NCI-H1092 treated with DMSO at 0.1 percent for 48 hours (cell line): ENCODE measurements at places on chromosomes 5 and 9.
A peak's percentile ranks its signal among the peaks of the same experiment; 100 is the strongest.

DNA sequence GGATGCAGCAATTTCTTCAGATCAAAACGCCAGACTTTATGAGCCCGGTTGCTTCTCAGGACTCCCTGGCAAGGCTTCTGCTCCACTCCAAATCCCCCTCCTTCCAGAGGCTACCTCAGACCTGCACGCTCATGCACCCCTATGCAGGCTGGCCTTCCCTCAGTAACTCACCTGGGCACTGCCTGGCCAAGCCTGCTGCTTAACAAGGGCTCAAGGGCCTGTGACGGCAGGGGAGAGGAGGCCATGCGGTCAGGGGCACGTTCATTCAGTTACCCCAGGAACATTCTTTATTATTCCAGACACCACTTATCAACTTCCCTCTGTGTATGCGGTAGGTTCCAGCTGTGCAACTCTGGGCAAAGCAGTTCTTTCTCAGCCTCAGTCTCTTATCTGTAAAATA is 79.6 kb downstream of the HRH2 start:
- DNase-seq, result no peak

GRCh38 chr5:135451581-135452320 is 400 bp downstream of the TIFAB start:
- DNase-seq, result no peak

- DNase-seq, result no peak
Measured at GRCh38 chr9:4243113-4243512, 56.8 kb downstream of the GLIS3 start.

- DNase-seq, result no peak
Measured at GRCh38 chr9:135998016-135998380, 36.8 kb upstream of the UBAC1 start.

DNA sequence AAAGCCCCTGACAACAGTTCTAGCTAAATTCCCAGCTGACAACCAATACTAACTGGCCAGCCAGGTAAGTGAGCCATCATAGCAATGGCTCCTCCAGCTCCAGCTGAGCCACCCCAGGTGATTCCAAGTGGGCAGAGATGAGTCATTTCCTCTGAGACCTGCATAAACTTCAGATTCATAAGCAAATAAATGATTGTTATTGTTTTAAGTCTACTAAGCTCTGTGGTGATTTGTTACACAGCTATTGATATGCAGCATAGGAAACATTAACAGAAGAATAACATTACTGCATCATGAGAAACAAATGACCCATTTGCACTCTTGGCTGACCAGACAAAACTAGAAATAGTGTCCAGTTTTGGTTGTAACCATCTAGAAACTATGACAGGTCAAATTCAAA is 60.3 kb downstream of the TTC39B start:
- DNase-seq, result no peak

GRCh38 chr5:149117970-149118369 is 23.3 kb upstream of the ABLIM3 start:
- no peak for DNase-seq

DNA sequence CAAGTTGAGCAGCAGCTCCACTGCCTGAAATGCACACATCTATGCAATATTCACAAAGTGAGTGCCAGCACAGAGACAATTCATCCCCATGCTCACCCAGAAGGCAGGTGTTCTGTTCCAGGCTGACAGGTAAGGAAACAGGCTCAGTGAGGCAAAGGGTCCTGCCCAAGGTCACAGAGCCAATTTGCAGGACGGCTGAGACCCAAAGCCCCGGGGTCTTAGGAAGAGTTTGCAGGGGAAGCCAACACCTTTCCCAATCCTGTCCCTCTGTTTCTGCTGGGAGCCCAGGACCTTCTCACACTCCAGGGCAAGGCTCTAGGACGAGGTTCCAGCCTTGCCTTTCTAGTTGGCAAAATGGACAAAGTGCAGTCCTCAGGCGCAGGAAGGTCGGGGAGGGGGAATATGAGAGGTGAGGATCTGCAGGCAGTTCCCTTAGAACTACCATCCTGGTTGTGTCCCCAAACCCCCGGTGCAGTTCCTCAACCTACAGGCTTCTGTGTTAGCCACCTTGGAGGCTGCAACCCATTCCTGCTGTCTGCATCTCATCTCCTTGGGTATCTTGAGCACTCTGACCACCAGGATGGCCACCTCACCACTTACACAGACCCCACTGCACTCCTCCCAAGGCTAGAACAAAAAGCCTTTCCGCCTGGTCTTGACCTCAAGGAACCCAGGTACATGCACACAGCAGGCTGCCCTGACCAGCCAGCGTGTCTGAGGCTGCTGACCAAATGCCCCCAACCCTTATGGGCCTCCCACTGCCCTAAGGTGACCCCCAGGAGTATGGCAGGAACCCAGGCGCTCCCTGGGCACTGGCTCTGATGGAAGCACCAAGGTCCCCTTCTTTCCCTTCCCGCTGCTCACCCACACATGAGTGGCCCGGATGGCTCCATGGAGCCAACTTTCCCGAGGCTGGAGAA is 1.9 kb upstream of the BRD3 start:
- DNase-seq, result no peak

DNA sequence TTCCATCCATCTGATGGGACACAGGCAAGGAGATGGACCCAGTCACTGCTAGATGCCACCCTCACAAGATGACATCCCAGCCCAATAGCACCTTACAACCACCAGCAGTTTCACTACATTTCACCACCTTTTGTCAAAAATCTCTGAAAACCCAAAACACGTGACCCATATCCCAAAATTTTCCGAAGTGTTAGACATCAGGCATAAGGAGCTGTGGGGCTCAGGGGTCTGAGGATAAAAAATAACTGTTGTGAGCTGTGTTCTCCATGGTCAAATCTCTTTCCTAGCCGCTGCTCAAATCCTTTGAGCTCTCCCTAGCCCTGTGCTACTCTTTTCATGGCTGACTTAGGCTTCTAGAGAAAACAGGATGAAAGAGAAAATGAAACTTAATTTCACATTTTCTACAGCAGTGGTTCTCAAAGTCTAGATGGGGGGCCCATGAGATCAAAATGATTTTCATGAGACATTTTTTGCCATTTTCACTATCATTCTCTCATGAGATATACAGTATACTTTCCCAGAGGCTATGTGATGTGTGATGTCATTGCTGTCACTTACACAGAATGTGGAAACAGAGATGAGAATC is 40.7 kb downstream of the TIMD4 start:
- DNase-seq, result no peak

GRCh38 chr5:38845526-38846378 is at the start of gene OSMR:
Gene OSMR, plus strand, starts transcription at chr5:38846012. Its CDS starts 23,033 bp downstream, at chr5:38869045.
- no peak for DNase-seq

- DNase-seq, result peak; percentile 81
Measured at GRCh38 chr5:72065751-72066255, 41.5 kb upstream of the MAP1B start.

DNA sequence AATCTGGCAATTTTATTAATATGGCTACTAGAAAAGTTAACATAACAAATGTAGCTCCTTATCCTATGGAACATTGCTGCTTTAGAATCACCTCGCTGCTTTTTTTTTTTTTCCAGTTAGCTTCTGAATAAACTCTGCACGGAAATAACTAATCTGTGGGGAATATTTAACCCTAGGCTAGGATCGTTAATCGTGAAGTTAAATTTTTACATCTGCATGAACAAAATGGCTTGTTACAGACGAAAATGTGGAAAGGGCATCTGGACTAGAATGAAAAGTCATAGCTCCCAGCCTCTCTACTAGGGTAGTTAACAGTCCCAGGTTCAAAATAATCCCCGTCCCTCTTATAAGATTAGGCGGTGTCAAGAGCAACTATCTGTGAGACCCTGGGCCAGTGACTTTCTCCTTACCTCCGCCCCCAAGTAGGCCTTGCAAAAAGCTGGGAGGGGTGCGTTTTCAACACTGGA is 470 bp upstream of the SLC22A5 start:
- DNase-seq, result peak; percentile 46

- DNase-seq, result no peak
Measured at GRCh38 chr5:146920351-146920881, 41.9 kb upstream of the PPP2R2B start.

- no peak for DNase-seq
Measured at GRCh38 chr5:38462976-38463633, 93.3 kb downstream of the LIFR start.

- DNase-seq, result no peak
Measured at GRCh38 chr9:130589754-130590153, 10.4 kb downstream of the FUBP3 start.

GRCh38 chr9:99272836-99273235 is 50.8 kb downstream of the SEC61B start:
- no peak for DNase-seq

DNA sequence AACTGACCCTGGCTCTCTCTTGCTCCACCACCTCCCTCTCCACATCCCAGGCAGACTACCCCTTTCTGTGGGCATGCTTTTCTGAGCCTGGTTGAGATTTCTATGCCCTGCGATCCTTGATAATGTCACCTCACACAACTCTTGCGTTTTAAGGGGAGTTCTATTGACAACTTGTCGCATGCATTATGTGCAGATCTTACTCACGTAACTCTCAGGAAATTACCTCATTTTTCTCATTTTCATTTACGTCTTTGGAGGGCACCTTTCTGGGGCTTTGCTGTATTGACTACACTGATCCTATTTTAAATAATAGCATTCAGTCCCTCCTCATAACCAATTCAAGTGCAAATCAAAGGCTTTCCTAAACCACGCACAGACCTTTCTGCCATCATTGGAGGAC is 140.4 kb upstream of the WWC1 start:
- no peak for DNase-seq

DNA sequence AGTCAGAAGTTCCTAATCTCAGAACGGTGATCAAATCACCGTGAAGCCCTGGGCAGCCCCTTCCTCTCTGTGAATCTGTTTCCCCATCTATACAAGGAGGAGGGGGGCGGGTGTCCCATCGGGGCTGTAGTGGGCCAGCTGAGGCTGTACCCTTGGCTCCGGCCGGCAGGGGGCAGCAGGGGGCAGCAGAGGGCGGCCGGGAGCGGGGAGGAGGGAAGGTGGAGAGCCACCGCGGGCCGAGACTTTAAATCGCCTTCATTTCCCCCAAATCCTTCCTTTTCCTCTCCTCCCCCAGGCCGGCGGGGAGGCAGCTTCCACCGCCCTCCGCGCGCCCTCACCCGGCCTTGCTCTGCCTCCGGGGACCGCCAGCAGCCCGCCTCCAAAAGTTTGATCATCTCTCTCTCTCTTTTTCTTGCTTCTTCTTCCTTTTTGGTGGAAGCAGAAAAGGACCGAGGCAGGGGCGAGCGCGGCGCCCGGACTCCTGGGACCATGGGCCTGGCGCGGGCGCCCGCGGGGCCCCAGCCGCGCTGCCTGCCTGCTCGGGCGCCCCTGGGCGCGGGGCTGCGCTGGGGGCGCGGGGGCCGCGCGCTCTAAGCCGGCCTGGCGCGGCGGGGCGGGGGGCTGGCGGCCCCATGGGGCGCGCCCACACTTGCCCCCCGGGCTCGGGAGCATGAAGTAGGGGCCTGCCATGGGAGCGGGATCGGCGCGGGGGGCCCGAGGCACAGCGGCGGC is at the start of gene COL27A1:
Gene COL27A1, plus strand, starts transcription at position 275 of the 732 bp plus-strand sequence. Its CDS starts 414 bp downstream, at position 689.
- DNase-seq, result peak; percentile 27

GRCh38 chr5:74647096-74647495 is 6.6 kb upstream of the ENC1 start:
- DNase-seq, result no peak

- no peak for DNase-seq
Measured at GRCh38 chr9:87294126-87294525, 203.5 kb upstream of the DAPK1 start.

- no peak for DNase-seq
Measured at GRCh38 chr9:96122751-96123150, 179.2 kb downstream of the HSD17B3 start.

- no peak for DNase-seq
Measured at GRCh38 chr5:124812771-124813358, 66.4 kb upstream of the ZNF608 start.

- DNase-seq, result no peak
Measured at GRCh38 chr5:159049844-159050315, 49.8 kb downstream of the EBF1 start.

DNA sequence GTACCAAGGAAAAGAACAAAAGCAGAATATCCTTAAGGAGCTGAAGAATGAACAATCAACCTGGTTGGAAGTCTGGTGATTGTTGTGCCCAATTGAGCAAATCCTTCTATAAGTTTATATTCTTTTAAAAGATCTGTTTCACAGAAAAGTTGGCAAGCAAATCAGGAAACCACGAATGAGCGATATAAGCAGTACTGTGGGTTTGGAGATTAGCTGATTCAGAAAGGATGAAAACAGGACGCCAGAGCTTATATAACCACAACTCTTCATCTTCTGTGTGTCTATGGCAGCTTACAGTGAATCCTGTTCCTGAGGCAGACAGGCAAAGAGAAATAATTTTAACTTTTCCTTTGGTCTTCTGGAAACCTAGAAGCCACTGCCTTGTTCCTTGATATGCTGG is 61.7 kb downstream of the SLC38A9 start:
- DNase-seq, result no peak

- no peak for DNase-seq
Measured at GRCh38 chr5:141529002-141529401, 40.1 kb downstream of the PCDHGC5 start.

DNA sequence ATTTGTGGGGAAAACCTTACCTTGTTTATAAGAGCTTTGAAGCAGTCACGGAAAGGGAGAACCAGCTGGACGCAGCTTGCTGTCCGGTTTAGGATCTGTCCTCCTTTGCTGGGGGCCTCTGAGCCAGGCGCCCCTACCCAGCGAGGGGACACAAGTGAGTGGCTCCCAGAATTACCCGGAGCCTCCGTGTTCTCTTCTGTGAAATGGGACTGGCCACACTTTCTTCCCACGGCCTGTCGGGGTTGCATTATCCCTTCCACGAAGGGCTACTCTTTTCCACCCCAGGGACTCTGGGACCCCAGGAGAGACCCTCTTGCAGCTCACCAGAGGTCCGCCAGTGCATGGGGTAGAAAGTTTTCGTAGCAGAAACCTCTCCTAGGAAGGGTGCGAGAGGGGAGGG is 477 bp upstream of the GBGT1 start:
- no peak for DNase-seq
